ENCODE measurements at places on chromosomes 6 and 20.

DNA sequence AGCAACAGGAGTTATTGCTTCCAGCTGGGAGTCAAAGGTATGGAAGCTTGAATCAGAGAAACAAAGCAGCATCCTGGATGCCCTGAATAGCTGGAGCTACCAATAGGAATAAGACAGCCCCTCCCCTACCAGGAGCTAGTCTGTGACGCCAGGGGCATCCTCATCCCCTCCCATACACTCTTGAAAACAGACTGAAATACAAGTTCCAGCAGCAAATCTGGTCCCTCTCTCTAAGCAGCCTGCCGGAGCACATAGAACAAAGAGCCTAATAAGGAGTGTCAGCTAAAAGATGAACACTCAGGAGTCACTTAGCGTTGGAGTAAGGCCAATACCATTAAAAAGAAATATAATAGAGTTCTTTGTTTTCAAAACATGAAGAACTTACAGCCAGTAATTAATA lies 25.6 kb downstream of the FILIP1 start:
- DNase-seq = no peak

- DNase-seq = no peak
These were observed 181.8 kb downstream of the FOXA2 start for GRCh38 chr20:22402550-22402949.

- no peak for DNase-seq
These were observed 52.4 kb upstream of the TULP4 start for GRCh38 chr6:158259845-158260244.

GRCh38 chr20:24653306-24653705 lies 183.9 kb downstream of the SYNDIG1 start:
- DNase-seq = no peak

DNA sequence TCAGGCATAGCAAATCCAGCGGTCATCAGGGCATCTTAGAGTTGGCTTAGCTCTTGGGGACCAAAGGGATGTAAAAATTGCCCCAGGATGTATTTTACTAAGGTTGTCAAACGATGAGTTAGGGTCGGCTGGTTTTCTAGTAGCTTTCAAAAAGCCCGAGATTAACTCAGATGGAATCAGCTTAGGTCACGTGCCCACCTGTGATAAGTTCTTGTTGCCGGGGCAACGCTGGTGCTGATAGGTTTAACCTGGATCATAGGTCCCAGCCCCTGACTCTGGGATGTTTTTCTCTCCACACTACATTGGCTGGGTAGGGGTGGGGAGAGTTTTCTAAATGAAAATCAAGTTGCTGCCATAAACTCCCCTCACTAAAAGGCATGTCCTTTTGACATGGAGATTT lies 257.3 kb upstream of the SULF2 start:
- DNase-seq = no peak

- no peak for DNase-seq
These were observed 186.3 kb downstream of the QKI start for GRCh38 chr6:163600781-163601180.

- DNase-seq = no peak
These were observed 158.6 kb upstream of the PREP start for GRCh38 chr6:105561486-105561885.

DNA sequence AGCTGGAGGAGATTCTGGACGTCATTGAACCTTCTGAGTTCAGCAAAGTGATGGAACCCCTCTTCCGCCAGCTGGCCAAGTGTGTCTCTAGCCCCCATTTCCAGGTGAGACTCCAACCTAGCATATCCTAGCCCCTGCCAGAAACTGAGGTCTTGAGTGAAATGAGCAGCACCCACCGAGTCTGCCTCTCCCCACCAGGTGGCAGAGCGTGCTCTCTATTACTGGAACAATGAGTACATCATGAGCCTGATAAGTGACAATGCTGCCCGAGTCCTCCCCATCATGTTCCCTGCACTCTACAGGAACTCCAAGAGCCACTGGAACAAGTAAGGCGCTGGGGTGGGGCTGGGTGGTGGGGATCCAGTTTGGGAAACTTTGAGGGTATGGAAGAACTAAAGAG lies 4.6 kb downstream of the MEA1 start:
- DNase-seq = no peak

- DNase-seq = no peak
These were observed 104.2 kb downstream of the NCOA3 start for GRCh38 chr20:47605673-47606413.

DNA sequence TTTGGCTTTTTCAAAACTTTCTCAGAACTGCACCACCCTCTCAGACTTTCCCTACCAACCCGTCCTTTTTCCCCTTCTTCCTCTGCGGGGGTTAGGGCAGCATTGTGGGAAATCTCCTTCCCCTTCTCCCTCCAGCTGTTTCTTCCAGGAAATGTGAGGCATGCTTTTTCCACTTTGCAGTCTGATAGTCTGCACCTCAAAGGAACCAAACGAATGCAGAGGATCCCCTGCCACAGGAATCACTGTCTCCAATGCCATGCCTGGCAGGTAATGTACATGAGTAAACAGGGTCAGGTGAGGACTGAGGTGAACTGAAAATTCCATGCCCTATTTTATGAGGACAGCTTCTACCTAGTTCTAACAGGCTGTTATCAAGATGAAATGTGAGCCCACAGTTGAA lies 218.4 kb downstream of the BCAS1 start:
- no peak for DNase-seq

DNA sequence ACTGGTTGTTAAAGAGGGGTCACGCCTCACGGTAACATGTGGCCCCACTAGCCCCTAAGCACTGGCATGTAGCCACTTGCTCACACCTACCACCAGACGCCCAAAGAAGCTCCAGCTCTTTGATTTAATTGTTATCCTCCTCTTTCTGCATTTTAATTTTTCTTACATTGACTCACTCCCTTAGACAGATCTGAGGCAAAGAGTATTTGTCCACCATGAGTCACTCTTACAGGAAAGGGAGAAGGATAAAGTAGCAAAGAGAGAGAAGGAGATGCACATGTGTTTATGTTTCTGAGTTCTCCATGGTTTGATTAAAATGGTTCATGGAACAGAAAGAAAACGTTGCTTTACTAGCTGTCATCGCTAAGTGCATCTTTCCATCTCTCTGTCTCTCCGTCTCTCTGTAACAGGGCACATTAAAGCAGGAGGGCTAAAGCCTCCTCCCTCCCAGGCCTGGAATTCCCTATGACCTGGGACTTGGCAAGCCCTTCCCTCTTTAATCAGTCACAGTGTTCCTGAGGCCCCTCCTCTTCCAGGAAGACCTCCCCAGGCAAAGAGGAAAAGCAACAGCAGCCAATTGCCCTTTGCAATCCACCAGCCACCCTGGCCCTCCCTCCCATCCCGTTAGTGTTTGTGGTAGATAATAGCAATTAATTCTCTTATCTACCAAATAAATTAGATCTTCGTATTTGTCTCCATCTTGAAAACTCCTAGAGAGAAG lies 112.8 kb upstream of the TSHZ2 start:
- DNase-seq = no peak

- DNase-seq = no peak
These were observed 146.7 kb downstream of the TASP1 start for GRCh38 chr20:13492001-13492481.

- peak; percentile 50 for DNase-seq
These were observed 89.8 kb upstream of the PRSS16 start for GRCh38 chr6:27157459-27158315.

GRCh38 chr6:19578481-19578880 lies 258.7 kb upstream of the ID4 start:
- no peak for DNase-seq

DNA sequence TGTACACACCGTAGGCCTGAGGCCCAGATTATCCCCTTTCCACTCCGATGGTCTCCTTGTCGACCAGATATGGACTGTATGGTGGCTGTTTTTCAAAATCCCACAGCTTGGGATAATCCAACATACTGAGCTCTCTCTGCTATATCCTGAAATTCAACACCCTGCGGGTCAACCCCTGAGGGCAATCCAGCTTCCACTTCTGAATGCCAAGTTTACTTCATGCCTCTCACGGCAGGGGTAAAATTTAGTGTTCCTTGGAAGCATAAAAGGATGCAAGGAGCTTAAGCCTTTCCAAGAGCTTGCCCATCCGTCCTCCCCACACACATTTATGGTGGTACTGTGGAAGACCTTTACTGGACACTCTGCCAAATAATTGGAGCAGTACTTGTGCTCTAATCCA lies 90.7 kb downstream of the PLG start:
- no peak for DNase-seq

- DNase-seq = no peak
These were observed 207.7 kb upstream of the PTCHD4 start for GRCh38 chr6:48318670-48319069.

DNA sequence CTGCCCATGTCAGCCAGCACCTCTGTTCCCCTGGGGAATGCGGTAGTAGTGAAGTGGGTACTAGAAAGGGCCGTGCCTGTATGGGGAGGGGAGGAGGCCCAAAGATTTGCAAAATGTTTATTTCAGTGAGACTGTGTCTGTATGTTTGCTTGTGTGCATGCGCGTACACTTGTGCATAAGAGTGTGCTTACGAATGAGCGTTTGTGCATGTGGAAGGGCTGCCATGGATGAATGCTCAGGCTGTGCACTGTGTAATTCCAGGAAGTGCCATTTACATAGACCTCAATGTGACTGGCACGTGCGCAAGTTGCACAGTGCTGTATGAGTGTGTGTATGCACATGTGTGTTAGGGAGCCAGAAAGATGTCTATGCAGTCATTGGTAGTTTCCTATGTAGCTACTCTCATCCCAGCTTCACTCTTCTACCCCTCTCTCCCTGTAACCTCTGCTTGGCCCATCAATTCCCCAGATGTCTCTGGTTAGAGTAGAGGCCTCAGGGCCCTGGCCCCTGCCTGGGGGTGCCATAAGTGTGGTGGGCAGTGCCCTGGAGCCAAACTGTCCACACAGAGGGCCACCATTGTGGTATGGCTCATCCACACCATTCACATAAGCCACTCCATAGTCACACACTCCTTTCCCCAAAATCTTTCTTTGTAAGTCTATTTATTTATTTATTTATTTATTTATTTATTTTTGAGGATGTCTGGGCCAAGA lies 26.8 kb upstream of the SLC22A7 start:
- DNase-seq = no peak

DNA sequence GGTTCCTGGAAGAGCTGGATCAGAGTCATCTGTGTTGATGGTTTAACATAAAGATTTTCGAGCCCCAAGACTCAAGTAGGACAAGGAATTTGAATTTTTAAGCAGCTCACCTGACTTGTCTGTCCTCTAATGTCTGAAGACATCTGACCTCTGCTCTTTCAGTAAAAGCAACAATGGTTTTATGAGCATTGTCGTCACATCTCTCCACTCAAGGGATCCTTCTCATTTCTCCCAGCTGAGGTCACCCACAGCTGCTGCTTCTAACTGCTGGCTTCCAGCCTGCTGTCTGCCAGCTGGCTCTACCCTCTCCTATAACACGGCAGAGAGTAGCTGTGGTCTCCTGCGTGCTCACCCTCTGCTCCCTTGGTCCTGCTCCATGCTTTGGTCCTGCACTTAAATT lies 24.7 kb upstream of the HDAC2 start:
- no peak for DNase-seq

DNA sequence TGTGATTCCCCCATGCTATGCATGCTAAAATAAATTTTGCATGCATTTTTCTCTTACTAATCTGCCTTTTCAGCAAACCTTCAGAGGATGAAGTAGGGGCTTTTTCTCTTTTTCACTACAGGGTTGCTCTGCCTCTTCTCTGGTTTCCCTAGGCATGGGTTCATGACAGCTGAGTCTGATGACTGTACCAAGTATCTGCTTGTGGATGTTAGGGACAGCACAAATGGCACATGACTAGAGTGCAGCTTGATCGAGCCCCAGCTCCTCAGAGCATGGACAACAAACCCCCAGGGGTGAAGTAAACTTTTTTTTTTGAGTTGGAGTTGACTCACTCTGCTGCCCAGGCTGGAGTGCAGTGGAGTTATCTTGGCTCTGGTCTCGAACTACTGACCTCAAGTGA lies 57.1 kb upstream of the GCM1 start:
- no peak for DNase-seq

- DNase-seq = no peak
These were observed 58.1 kb upstream of the SNAP91 start for GRCh38 chr6:83767033-83767432.

DNA sequence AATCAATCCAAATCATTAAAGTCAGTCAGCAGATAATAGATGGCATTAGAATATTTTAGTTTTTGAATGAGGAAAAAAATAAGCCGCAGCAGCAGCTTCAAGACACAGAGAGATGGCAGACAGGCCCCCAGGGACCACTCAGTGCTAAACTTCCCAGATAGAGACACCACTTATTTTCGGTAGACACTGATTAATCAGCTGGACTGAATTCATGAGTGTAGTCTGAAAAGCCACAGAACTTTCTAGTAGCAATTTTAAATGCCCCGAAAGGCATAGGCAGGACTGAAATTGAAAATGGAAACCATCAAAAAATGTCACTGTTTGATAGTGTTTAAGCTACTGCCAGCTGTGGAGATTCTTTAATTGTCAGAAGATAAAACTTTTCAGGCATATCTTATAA lies 3.1 kb upstream of the CLDN20 start:
- no peak for DNase-seq
